Activated CD8-positive, alpha-beta T cell treated with anti-CD3 and anti-CD28 coated beads, Interleukin-2, amount 10 ng/mL, durations not matched to agents 7 days and 5 days (primary cell): ENCODE measurements at places on chromosomes 6 and 20. TPM values are rescaled to one million over a fixed set of nuclear protein-coding genes. Genes with fewer than 3 reads are reported as not detected.
A peak's percentile ranks its signal among the peaks of the same experiment; 100 is the strongest.

DNA sequence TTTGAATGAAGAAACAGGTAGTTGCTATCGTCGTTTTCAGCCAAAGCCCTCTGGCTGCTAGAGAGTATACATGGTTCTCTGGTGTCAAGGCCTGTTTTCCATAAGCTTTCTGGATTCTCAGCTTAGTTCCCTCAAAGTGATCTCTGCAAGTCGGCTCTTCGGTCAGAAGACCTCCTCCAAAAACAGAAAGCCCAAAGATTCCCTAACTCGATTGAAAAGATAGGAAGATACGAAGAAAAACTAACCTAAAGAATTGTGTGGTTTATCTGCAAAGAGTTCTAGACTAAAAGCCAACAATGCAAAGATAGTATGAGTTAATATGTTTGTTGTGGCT, 545 bp upstream of the ASCC3 start:
- peaks cover 34% of the 10 kb centered on the region for H3K4me1 ChIP-seq
- DNase-seq = no peak
- H3K27ac ChIP-seq = peak overlapping the region; percentile 100
- peaks cover 2% of the 10 kb centered on the region for H3K27me3 ChIP-seq

GRCh38 chr20:50101887-50102286, 11.1 kb downstream of the UBE2V1 start:
- peaks cover 28% of the 10 kb centered on the region for H3K4me1 ChIP-seq
- peak overlapping the region; percentile 1 for H3K27ac ChIP-seq
- peaks cover 39% of the 10 kb centered on the region for H3K36me3 ChIP-seq
- H3K4me3 ChIP-seq = no peak overlapping the region
- DNase-seq = no peak

- DNase-seq = no peak
- H3K4me1 ChIP-seq = no peaks in the 10 kb centered on the region
- no peaks in the 10 kb centered on the region for H3K36me3 ChIP-seq
Measured at GRCh38 chr6:119980802-119981201, 631.2 kb upstream of the MAN1A1 start.

DNA sequence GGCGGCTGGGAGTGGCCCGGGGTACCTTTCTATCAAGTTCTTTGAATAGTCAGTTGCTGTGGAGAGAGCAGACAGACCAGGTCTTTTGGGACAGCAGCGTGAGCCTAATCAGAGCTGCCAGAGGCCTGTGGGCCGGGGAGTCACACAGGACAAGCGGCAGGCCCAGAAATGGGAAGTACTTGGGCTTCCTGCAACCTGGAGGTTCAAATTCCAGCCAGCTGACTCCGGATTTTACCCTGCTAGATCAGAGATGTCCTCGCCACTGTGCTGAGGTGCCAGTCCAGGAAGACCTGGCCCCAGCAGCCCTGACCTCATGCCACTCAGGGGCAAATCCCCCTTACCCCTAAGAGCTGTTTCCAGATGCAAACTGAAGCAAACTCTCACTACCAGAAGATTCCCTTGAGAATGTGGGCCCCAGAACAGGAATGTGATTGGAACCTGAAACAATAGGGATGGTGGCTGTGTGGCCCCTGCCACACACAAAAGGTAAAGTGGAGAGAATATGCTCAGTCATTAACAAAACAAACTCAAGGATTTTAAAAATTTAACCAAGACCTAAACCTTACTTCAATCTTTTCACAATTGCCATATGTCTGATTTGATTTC, 9.7 kb downstream of the BEND3 start:
- H3K27ac ChIP-seq = no peak overlapping the region
- H3K4me3 ChIP-seq = no peak overlapping the region
- H3K4me1 ChIP-seq = peaks cover 3% of the 10 kb centered on the region
- no peak for DNase-seq
- H3K27me3 ChIP-seq = no peaks in the 10 kb centered on the region

GRCh38 chr20:33897313-33897912, 86.3 kb downstream of the CHMP4B start:
- H3K27me3 ChIP-seq = peaks cover 24% of the 10 kb centered on the region
- DNase-seq = no peak
- H3K4me3 ChIP-seq = no peak overlapping the region

R3HDML gene
- not detected for total RNA-seq

FGD2 gene
- total RNA-seq = 10.1 TPM

C2 gene
- 0.26 TPM for total RNA-seq

ZSCAN23 gene
- total RNA-seq = 0.83 TPM

RUNX2 gene
- 3.0 TPM for total RNA-seq

DEFB115 gene
- total RNA-seq = not detected

CDH22 gene
- not detected for total RNA-seq

COQ3 gene
- 13.3 TPM for total RNA-seq

HMGCLL1 gene
- not detected for total RNA-seq
